Stimulated activated CD4-positive, alpha-beta T cell treated with anti-CD3 and anti-CD28 coated beads, Interleukin-1b, Interleukin-23, amount 100 ng/mL, for 24 hours (primary cell): ENCODE measurements at places on chromosomes 1 and 21.

DNA sequence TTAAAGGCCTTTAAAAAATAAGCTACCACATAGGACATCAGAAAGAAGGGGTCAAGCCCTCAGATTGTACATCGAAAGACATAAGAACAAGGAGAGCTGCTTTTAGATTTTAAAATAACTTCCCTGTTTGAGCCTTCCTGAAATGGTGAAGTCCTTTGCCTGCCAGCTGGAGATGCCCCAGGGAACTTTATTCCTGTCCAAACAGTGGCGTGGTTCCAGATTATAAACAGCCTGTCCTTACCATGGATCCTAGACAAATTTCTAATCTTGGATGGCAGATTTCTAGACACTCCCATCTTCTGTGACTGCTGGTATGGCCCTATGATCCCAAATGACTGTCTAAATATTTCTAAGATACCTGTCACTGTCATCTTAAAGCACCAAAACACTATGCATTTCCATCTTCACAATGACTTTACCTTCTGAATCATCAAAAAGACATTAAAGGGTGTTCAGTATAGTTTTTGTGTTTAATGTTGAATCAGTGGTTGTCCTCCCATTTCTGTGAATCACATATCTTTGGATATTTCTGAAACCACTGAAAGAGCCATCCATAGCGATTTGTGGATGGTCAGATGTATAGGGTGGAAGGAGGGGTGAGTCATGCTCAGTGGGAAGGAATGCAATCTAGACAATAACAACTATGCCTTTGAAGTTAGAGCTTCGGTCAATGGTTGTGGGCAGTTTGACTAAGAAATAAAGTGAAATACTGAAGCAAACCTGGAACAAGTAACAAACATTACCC lies 23.2 kb downstream of the ILDR2 start:
- no peak for DNase-seq

DNA sequence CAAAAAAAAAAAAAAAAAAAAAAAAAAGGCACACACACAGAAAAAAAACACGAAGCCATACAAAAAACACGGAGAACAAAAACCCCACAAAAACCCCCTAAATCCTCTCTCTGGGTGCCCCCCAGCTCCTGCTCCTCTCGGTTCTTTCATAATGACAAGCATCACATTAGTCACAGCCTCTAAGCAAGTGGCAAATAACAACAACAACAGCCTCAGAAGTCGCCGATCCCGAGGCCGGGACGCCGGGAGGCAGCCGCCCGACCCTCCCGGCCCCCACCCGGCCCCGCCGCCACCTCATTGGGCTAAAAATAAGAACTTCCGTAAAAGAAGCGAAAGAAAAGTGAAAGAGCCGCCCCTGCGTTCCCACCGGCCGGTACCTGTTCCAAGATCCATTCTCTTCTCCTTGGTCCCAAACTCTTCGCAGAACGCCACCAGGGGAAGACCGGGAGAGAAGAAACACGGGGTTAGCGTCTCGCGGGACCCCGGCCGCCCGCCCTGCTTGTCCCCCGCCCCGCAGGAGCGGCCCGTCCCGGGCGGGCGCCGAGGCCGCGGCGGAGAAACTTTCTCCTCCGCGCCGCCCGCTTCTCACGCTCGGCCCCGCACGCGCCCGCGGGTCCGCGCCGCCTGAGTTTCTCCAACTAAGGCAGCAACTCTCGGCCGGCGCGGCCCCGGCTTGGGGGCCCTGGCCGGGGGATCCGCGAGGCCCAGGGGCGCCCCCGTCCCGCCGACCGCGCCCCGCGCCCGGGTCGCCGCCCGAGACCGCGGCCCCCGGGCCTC lies 102.8 kb downstream of the CASZ1 start:
- no peak for DNase-seq

DNA sequence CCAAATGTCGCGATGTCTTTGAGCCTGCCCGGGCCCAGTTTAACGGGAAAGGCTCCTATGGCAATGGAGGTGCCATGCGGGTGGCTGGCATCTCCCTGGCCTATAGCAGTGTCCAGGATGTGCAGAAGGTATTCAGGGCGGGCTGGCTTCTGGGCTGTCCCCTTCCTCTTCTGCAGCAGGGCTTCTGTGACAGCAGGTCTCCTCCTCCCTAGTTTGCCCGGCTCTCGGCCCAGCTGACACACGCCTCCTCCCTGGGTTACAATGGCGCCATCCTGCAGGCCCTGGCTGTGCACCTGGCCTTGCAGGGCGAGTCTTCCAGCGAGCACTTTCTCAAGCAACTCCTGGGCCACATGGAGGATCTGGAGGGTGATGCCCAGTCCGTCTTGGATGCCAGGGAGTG lies 3.0 kb downstream of the ADPRS start:
- no peak for DNase-seq

DNA sequence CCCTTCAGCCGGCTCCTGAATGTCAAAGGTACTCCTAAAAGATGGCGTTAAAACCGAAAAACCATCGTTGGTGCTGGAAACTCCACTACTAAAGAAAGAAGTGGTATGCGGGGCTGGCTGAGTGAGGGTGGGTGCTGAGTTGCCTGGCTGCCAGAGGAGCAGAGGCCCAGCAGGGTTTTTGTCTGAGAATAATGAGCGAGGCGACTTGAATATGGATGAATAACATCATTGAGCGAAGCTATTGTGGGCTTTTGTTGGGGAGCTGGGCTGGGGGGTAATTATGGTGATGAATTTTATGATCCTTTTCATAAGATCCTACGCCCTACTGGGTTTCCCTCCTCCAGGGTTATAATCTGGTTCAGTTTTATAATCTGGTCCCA lies 2.0 kb downstream of the PDPN start:
- no peak for DNase-seq

- DNase-seq = no peak
Observed at GRCh38 chr1:230169454-230170152, 102.6 kb downstream of the GALNT2 start.
